Activated gamma-delta T cell (primary cell): ENCODE measurements at places on chromosomes 5 and 9.

GRCh38 chr5:82635561-82636288 is 357.6 kb upstream of the RPS23 start:
- no peak for DNase-seq

GRCh38 chr9:90741036-90741435 is 60.6 kb upstream of the SYK start:
- no peak for DNase-seq

DNA sequence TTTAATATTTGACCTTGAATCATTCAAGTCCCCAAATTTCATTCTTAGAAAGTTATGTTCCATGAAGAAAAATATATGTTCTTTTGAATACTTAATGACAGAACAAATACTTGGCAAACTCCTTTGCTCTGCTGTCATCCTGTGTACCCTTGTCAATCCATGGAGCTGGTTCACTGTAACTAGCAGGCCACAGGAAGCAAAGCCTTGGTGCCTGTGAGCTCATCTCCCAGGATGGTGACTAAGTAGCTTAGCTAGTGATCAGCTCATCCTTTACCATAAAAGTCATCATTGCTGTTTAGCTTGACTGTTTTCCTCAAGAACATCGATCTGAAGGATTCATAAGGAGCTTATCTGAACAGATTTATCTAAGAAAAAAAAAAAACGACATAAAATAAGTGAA is 65.4 kb downstream of the WDR41 start:
- no peak for DNase-seq

- no peak for DNase-seq
Measured at GRCh38 chr9:80964374-80964773, 725.0 kb downstream of the TLE1 start.

GRCh38 chr9:134167530-134167931 is 3.2 kb upstream of the RNU6ATAC start:
- no peak for DNase-seq

GRCh38 chr5:53381-54174 is 38.4 kb upstream of the PLEKHG4B start:
- DNase-seq: no peak

DNA sequence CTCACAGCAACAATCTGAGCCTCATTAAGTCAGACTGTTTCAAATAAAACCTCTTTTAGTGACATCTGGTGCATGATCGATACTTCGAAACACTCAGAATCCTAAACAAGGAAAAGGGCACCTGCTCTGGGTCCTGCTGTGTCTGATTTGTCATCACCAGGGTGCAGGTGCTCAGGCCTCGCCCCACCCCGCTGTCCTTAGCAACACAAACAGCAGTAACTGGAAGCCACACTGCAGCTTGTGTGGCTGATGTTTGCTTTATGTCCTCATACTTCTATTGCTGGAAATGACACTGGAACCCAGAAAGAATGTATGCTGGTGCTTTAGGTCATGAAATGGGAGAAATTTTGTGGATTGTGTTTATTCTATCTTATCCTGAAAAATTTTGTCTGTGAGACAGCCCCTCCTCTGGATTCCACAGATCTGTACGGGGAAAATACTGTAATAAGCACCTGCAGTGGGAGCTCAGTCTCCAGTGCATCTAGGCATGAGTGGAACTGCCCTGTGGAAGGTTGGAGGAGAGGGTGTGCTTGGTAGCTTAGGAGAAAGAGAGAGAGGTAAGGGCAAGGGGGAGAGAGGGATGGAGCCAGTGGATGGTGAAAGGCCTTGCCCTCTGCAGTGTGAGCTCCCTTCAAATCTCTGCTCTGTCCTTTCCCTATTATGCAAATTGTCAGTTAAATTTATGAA is 284.2 kb downstream of the SMARCA2 start:
- DNase-seq: no peak

DNA sequence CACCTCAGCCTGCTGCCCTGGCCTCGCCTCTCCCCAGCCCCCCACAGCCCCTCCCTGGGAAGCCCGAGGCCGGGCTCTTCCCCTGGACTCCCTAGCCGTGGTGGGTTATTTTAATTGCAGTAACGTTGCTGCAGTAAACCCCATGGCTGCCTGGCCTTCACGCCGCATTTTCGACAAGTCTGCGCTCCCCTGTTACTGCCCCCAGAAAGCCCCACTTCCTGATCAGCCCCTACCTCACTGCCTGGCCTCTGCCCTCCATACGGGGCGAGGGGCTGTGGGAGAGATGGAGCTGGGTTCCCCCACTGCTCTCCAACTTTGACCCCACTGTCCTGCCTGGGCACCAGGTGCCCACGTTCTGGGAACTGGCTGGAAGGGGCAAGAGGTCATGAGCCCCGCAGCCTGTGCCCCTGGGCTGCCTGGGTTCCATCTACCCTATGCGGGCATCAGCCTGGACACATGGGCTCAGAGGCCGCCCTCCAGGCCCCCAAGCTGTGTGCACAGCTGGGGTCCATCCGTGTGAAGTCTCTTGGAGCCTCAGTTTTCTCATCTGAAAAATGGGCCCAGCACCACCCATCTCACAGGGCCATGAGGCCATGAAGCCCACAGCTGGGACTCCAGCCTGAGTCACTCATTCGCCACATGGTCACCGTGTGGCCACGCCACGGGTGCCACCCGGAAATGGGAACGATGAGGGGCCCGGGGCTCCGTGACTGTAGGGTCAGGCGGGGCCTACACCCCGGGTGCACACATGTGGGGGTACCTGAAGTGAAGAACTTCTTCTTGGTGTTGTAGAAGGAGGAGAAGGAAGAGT is 11.5 kb downstream of the EGFL7 start:
- no peak for DNase-seq

DNA sequence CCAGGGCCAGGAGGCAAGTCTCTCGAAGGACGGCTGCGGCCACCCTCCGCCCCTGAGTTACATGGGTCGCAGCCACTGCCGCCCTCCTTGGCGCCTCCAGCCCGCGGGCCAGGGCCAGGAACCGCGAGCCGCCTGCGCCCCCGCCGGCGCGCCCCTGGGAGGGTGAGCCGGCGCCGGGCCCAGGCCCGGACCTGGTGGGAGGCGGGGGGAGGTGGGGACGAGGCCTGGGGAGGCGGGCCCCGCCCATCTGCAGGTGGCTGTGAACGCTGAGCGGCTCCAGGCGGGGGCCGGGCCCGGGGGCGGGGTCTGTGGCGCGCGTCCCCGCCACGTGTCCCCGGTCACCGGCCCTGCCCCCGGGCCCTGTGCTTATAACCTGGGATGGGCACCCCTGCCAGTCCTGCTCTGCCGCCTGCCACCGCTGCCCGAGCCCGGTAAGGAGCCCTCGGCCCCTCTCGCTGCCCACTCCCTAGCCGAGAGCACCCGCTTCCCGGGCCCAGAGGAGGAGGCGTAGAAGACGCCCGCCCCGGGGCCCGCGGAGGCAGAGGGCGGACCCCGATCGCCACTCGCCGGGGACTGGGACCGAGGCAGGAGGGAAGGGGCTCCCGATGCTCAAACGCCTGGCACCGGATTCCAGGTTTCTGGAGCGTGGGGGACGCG is at the start of gene ASS1:
TSS of gene ASS1 (plus strand) at position 397 of the 657 bp plus-strand sequence. CDS start 7,268 bp downstream, outside the sequence.
- no peak for DNase-seq

DNA sequence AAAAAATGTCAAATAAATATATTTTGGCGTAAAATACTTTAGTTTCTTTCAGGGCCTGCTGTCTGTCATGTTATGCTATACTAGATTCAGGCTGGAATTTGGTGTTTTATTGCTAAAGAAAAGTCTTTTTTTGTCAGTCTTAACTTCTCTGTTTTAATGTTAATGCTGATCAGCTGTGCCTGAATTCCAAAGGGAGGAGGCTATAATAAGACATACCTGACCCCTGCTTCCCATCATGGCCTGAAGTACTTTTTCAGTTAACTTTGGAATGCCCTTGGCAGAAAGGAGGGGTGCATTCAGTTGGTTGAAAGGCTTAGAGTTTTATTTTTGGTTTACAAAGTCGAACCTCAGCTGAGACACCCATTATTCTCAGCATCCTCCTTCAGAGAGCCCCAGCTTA is 58.1 kb upstream of the PANK3 start:
- DNase-seq: no peak

- DNase-seq: no peak
Measured at GRCh38 chr9:120210274-120210673, 369.7 kb downstream of the CDK5RAP2 start.

DNA sequence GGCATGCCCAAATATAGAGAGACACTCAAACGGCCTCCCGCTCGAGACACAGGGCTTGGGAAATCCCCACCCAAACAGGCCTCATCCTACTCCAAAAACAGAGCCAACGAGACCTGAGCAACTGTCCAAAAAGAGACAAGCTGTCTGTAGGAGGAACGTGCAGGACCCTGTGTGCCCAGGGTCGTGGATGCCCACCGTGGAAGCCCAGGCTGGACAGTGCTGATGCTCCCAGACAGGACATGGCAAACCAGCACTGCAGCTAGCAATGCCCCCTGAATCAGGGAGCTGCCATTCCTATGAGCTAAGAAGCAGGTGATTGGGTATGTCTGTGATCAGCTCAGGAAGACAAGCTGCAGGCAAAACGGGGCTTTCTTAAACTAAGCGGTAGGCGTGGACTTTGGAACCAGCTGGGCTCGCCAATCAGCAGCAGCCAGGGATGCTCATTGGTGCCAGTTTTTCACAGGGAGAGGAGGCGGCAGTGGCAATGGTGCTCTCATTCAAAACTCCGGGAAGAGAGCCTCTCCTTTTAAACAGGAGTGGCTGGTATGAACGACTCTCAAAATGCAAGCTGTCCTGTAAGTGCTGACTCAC is 113.1 kb upstream of the IRX2 start:
- DNase-seq: no peak

- no peak for DNase-seq
Measured at GRCh38 chr9:20838218-20838617, 154.2 kb downstream of the FOCAD start.

DNA sequence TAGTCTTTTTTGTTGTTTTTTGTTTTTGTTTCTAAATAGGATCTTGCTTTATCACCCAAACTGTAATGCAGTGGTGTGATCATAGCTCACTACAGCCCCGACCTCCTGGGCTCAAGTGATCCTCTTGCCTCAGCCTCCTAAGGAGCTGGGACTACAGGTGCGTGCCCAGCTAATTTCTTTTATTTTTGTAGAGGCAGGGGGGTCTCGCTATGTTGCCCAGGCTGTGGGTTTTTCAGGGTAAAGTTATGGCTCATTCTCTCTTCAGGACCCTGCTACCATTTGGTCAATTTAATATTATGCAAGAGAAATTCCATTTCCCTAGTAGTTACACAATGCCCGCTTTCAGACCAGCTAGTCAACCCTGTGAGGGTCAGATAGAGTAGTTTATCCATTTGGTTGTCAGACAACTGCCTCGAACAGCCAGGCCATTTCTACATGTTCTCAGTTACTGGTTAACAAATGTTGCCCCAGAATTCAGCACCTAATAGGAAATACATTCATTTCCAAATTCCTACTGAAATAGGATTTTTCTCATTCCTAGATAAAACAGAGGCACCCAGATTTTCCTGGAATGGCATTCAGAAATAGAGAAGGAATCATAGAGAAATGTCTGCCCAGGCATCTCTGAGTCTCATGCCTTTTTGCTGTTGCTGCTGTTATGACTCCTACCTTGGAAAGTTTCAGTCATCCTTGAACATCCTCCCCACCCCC is 6.4 kb upstream of the GLIS3 start:
- DNase-seq: no peak

GRCh38 chr9:137167747-137168572 is 1.9 kb downstream of the LRRC26 start:
- DNase-seq: no peak

DNA sequence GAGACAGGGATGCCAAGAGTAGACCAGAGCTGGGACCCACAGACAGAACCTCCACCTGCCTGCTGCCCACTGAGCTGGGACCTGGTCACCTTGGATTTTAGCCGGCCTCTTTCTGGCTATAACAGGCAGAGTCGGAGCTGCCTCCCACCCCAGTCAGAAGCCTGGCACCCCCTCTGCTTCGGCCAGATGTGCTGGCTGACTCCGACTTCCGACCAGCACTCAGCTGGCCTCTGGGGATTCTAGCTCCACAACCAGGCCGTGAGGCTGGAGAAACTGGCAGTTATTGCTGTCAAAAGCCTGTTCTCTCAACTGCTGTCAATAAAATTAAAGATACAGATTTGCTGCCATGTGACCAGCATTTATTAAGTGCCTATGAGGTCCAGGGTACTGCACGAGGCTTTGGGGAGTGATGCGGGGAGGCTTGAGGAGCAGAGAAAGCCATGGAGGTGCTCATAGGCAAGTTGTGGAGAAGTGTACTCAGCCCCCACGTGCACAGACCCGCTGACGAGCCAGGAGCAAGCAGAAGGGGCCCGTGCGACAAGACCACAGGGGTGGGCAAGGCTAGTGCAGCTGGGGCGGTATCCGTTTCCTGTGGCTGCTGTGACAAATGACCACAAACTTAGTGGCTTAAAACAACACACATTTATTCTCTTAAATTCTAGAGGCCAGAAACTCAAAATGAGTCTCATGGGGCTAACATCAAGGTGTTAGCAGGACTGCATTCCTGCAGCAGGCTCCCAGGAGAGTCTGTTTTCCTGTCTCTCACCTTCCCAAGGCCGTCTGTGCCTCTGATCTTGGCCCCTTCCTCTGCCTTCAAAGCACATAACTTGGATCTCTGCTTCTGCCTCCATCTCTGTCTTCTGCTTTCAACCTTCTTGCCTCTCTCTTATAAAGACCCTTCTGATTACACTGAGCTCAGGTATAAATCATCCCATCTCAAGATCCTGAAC is 13.1 kb downstream of the GFI1B start:
- DNase-seq: no peak

DNA sequence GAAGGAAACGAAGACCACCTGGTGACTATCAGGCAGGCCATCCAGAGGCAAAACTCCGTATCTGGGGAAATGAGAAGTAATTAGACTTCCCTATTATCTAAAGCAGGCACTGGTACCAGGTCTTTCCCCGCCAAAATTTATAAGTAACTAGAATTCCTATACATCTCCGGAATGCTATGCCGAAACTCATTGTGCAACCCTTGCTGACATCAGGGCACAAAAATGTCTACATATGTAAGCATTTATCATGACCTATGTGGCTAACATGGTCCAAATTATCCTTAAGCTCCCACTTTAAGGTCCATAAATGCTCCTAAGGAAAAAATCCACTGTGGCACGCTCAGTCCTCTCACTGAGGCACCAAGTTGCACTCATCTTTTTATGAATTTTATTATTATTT is 17.8 kb downstream of the ACTL7B start:
- DNase-seq: no peak

GRCh38 chr9:78215706-78216105 is 20.2 kb upstream of the CEP78 start:
- no peak for DNase-seq

GRCh38 chr5:149141224-149141956 is at the start of gene ABLIM3:
Gene ABLIM3 (plus strand): TSS chr5:149141493. CDS start chr5:149142096, 603 bp downstream.
- peak; percentile 44 for DNase-seq

- DNase-seq: no peak
Measured at GRCh38 chr5:14861123-14861765, 10.3 kb downstream of the ANKH start.

- no peak for DNase-seq
Measured at GRCh38 chr5:83653669-83654068, 67.0 kb downstream of the HAPLN1 start.
